ENCODE measurements at places on chromosomes 2 and 18.
A peak's percentile ranks its signal among the peaks of the same experiment; 100 is the strongest.

- no peak for DNase-seq
- peak overlapping the region; percentile 2 for H3K4me3 ChIP-seq
- H3K4me1 ChIP-seq: peaks cover 25% of the 10 kb centered on the region
- H3K36me3 ChIP-seq: peaks cover 43% of the 10 kb centered on the region
- H3K27ac ChIP-seq: no peak overlapping the region
- H3K27me3 ChIP-seq: no peaks in the 10 kb centered on the region
Measured at GRCh38 chr2:121472470-121472993, 58.1 kb upstream of the RNU4ATAC start.

DNA sequence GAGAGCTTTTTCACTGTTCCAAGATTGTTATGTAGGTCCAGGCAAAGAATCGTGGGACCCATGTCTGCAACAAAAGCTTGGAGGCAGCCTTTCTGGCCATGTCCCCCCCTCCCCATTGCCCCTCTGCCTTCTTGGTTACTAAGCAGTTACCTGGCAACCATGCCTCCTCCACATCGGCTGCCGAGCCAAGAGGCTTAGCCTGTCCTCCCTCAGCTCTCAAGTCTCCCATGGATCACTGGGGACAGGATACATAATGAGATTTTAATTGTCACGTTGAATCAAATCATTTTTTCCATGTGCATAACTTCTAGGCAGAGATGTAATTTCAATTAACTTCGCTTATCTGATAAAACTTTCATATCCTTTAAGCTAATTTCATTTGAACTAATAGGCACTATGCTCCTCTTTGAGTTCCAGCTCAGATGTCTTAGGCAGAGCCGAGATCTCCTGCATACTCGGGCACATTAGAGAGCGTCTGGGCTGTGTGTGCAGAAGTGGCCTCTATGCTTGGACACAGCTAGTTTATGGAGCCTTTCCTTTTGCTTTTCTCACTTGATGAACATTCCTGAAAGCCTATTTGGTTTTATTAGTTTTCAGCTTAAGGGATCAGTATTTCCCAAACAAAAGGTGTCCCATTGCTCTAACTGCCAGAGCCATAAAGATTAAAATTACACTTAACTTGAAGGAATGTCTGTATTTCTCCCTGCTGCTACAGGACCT is 80.7 kb downstream of the LYPD1 start:
- DNase-seq: no peak
- no peaks in the 10 kb centered on the region for H3K27me3 ChIP-seq
- no peak overlapping the region for H3K27ac ChIP-seq

- no peak for DNase-seq
- no peak overlapping the region for H3K27ac ChIP-seq
- no peaks in the 10 kb centered on the region for H3K27me3 ChIP-seq
Measured at GRCh38 chr18:25061395-25061794, 290.6 kb downstream of the ZNF521 start.

DNA sequence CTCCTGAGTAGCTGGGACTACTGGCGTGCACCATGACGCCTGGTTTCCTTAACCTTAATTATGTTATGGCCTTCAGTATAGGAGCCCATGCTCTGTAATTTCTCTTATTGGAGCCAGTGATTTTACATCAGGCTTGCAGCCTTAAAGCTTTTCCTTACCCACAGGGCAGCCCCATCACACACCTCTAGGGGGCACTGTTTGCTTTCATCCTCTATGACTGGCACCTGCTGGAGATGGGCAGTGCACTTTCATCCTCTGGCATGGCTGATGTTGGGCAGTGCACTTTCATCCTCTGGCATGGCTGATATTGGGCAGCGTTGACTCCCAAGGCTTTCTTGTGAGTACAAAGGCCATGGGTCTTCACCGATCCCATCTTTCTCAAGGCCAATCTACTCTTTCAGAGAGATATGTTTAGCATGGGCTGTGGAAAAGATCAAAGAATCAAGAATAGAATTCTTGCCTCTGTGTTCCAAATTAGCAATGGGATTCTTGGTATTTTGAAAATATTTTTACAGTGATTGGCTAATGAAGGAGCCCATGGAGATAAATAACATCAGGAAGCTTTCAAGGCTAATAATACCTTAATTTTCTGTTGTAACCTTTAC is 80.7 kb upstream of the MEX3C start:
- peaks cover 9% of the 10 kb centered on the region for H3K27me3 ChIP-seq
- H3K4me1 ChIP-seq: no peaks in the 10 kb centered on the region
- peak; percentile 55 for DNase-seq

DNA sequence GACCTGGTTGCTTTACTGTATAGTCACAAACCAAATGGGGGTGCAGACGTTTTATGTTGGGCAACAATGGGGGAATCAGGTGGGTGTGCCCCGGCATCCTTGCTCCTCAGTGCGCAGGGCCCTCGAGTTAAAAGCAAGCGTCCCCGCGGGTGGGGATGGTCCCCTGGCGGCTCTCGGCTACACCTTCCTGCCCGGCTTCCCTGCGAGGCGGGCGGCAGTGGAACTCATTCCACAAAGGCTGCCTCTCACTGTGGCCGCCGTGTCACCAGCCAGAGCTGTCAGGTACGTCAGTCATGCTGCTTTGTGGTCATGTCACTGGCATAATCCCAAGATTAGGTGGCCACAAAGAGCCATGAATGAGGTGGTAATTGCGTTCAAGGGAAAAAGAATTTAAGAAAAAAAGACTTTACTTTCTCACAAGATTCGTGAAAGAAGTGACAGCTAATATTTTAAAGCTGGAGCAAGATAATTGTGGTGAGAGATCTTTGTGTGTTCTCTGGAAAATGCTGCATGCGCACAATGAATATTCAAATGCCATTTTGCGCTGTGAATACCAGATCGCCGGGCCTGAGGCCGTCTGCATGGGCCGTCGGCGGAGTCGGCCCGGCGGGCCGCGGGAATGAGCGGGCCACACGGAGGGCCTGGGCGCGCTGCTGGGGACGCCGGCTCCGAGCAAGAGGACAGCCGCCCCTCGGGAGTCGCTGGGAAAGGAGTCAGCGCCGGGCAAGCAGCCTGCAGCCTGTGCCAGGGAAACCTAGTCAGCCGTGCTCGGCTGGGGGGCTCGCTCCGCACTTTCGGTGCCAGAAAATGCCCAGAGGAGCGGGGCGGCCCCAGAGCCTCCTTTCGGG is 82.3 kb upstream of the LDLRAD4 start:
- peak; percentile 58 for DNase-seq
- H3K36me3 ChIP-seq: peaks cover 2% of the 10 kb centered on the region
- peak overlapping the region; percentile 82 for H3K4me3 ChIP-seq
- peak overlapping the region; percentile 90 for H3K27ac ChIP-seq
- no peaks in the 10 kb centered on the region for H3K27me3 ChIP-seq

DNA sequence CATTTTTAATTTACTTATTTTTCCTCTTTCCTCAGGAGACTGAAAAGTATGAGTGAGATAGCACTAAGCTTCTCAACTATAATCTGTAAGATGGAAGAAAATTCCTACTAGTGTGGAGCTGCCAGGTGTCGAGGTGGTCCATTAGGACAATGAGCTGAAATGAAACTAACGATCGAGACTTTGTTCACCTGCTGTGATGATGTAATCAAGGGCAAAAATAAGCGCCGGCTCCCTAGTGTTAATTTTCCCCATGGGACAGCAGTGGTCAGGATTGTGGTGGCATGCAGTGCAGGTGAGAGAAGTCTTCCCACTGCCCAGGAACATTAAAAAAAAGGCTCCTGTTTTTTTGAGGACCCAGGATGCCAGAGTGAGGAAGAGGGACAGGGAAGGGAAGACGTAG is 859.1 kb upstream of the GCFC2 start:
- H3K36me3 ChIP-seq: no peaks in the 10 kb centered on the region
- H3K4me3 ChIP-seq: no peak overlapping the region
- H3K27me3 ChIP-seq: no peaks in the 10 kb centered on the region
- H3K27ac ChIP-seq: no peak overlapping the region
